ENCODE measurements at places on chromosomes 4 and X.

DNA sequence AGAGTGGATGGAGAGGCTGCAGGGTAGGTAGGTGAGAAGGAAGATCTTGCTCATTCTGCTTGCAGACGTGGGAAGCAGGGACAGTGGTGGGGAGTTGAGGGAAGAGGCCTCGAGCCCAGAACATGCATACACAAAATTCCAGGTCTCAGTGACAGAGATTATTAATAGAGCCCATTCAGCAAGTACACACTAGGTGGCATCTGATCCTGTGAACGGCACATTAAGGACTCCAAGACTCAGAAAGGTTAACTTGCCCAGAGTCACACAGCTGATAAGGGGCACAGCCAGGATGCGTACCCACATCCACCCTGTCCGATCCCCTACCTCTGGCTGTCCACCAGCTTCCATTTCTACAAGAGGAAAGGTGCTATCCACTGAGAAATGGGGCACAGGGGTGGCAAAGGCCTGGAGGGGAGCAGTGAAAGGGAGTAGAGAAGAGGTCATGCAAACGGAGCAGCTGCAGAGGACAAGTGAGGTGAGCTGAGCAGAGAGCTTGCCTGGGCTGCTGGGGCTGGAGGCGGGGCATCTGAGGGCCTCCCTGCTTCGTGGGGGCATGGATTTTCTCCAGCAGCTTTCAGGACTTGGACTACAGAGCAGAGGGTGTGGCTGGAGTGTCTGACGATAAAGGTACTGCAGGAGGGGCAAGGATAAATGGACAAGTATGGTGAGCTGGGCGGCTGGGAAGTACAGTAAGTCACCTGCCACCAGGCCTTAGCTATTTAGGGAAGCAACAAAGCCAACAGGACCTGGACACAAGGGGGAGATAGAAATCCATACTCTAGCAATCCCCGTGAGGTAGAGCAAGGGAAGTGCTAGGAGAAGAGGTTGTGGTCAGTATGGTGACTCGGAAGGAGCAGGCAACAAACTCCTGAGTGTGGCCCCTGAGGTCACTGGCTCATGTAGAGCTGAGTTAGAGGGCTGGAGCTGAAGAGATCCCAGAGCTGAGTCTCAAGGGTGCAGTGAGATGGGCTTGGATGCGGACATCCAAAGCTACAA is 11.2 kb downstream of the IDS start:
- no peak for DNase-seq

GRCh38 chr4:52265781-52266525 is 214.8 kb downstream of the SPATA18 start:
- peak; percentile 56 for DNase-seq

- no peak for DNase-seq
Observed at GRCh38 chrX:119706616-119707015, 13.6 kb upstream of the SEPTIN6 start.

- peak; percentile 18 for DNase-seq
Observed at GRCh38 chrX:154321594-154321993, 26.0 kb downstream of the TKTL1 start.

- DNase-seq: no peak
Observed at GRCh38 chr4:8131210-8131609, 27.4 kb downstream of the ABLIM2 start.

- no peak for DNase-seq
Observed at GRCh38 chr4:42806303-42806835, 86.1 kb upstream of the GRXCR1 start.

DNA sequence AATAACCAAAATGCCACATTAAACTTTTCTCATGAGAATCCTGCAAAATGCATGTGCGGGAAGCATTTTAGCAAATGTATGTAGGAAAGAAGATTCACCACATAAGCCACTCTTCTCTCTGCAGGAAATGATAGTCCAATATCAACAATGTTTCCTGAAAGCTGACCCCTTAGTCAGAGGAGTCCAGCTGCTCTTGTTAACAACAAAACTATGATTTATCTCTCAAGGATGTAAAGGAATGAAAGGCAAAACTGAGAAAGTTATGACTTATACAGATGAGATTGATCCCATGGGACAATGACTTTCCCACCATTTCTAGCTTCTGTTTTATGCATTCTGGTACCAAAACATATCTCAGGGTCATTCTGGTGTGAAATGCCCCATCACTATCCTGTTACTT is 125.0 kb upstream of the EDNRA start:
- no peak for DNase-seq

- DNase-seq: no peak
Observed at GRCh38 chrX:9577555-9577954, 112.7 kb downstream of the TBL1X start.

GRCh38 chrX:68898598-68898997 is 69.8 kb downstream of the EFNB1 start:
- no peak for DNase-seq

DNA sequence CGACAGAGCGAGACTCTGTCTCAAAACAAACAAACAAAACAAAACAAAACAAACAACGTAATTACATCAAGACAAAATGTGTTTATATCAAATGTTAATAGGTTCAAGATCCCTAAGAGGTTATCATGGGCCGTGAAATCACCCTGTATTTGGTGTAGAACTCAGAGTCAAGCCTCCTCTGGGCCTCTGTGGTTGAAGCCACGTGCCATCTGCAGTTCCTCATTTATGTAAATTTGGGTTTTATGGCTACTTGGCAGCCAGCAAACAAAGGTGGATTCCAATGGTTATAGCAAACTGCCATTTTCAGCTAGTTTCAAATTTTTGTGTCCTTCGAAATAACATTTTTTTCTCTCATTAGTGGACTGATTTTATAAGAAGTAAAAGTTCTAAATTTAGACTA is 16.4 kb downstream of the NSDHL start:
- DNase-seq: no peak

DNA sequence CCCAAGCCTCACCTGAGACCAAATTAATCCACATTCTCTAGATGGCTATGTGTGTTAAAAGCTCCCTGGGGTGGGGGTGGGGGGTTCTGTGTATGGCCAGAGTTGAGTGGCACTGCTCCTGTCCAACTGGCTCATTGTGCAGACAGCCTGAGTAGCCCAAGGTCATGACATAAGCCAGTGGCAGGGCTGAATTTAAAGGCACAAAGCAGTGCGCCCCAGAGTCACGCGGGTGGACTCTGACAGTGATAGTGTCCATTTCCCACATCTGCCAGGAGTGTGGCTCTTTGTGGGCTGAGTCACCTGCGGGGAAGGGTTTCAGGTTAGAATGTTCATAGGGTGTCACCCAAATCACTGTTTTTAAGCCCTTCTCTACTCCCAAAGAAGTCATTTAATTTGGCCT is 45.4 kb downstream of the SCD5 start:
- DNase-seq: no peak

- DNase-seq: no peak
Observed at GRCh38 chrX:53768451-53768850, 81.9 kb upstream of the HUWE1 start.

GRCh38 chrX:84161641-84162040 is 26.4 kb downstream of the RPS6KA6 start:
- DNase-seq: no peak

DNA sequence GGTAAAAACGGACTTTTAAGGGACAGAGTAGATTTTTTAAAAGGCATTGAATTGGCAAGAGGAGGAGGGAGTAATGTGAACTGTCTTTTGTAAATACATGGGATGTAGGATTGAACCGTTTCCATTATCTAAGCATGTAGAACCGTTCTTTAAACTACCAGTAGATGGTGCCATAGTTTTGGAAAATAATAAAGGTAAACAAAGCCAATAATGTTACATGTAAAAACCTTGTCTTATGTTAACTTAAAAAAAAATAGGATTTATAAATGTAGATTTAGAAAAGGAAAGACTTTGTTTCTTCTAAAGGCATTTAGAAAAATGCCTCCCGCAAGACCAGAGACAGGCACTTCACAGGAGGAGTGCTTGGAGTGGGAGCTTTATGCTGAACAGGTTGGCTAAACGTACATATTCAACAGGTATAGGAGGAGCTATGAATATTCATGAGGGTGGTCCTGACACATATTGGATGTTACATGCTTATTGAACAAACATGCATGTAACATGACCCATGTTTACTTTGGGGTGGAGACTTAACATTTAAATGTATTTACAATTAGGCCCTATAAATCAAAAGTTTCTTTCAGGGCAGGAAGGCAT is 45.5 kb upstream of the FAM241A start:
- peak; percentile 39 for DNase-seq

- no peak for DNase-seq
Observed at GRCh38 chrX:113001836-113002235, 161.2 kb upstream of the AMOT start.

Data from NCI-H345 (cell line).